Smooth muscle cell of bladder (primary cell): ENCODE measurements at places on chromosomes 11 and 22. TPM values are rescaled to one million over a fixed set of nuclear protein-coding genes. Genes with fewer than 3 reads are reported as not detected.

Gene VSTM5
- total RNA-seq, result 0.18 and 0.43 TPM in 2 replicates

Gene NUP50
- total RNA-seq, result 29.1 and 34.3 TPM in 2 replicates

Gene MS4A2
- total RNA-seq, result not detected in 2 replicates

Gene ENDOD1
- total RNA-seq, result 23.9 and 48.1 TPM in 2 replicates
